Nucleus accumbens (tissue), 56 donors: ENCODE measurements at places on chromosomes 5 and 9.

- no peak for DNase-seq
Measured at GRCh38 chr9:127307802-127308201, 43.2 kb downstream of the GARNL3 start.

- no peak for DNase-seq
Measured at GRCh38 chr5:141778206-141778605, 96.2 kb upstream of the ARAP3 start.

- no peak for DNase-seq
Measured at GRCh38 chr5:54457094-54457862, 1.8 kb downstream of the HSPB3 start.

GRCh38 chr5:164532235-164532900 is 1026.9 kb downstream of the MAT2B start:
- no peak for DNase-seq

DNA sequence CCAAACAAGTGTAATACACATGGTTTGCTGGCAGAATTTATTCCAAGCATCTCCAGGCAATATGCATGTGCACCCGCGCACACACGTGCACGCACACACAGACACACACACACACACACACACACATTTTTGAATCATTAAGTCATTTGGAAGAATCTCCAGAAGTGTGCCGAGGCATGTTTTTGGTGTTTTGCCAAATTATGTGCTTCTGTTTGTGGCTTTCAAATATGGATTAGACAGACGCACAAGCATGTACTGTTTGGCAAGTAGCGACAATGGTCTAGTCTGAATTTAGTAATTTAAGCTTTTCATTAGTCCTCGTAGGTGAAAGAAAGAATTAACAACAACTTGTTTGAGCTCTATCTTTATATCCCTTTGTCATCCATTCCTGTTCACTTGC is 36.7 kb downstream of the NFIB start:
- DNase-seq = no peak

DNA sequence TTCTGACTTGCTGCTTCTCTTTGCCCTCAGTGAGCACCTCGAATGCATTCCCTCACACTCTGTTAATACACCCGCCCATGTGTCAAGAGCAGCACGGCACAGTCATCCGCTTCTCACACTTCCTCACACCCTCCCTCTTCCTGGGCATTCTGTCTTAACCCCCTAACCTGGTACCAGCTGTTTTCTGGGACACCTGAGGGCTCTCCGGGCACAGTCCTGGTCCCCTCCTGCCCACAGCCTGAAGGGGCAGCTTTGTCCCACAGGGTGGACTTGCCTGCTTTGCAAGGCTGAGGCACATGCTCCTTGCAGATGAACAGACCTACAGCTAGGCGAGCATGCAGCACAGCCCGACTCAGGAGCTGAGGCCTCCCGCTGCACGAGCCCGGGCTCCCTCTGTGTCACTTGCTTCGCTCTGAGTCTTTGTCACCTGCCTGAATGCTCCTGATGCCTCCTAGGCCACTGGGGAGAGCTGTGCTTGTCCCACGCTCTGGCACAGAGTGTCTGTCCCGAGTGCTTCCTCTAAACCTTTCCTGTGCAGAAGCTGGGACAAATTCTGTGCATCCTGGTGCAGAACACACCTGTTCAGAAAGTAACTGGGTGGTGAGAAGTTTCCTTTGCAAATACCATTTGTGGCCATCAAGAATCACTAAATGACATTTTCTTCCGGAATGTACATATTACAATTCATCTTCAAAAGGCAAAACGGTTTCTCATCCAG is 47.8 kb downstream of the AHRR start:
- DNase-seq = no peak

DNA sequence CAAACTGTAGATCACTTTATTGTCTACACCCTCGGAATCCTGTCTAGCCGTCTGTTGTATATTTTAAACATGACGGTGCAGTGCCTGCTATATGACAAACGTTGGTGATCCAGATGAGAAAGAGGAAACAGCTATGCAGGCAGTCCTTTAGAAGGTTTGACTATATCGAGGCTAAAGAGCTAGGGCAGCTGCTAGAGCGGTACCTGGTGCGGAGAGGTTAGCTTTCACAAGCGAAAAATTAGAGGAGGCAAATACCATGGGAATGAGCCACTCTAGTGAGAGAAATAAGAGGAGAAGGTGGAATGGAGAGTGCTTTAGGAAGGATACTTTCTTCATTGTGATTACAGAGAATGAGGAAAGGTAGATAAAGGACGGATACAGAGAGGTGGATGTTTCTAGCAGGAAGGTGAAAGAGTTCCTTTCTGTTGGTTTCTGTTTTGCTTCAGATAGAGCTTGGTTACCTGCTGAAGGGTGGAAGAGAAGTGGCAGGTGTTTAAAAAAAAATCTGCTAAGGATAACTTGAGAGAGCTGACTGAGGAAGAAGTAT is 959 bp upstream of the FBXL17 start:
- no peak for DNase-seq

DNA sequence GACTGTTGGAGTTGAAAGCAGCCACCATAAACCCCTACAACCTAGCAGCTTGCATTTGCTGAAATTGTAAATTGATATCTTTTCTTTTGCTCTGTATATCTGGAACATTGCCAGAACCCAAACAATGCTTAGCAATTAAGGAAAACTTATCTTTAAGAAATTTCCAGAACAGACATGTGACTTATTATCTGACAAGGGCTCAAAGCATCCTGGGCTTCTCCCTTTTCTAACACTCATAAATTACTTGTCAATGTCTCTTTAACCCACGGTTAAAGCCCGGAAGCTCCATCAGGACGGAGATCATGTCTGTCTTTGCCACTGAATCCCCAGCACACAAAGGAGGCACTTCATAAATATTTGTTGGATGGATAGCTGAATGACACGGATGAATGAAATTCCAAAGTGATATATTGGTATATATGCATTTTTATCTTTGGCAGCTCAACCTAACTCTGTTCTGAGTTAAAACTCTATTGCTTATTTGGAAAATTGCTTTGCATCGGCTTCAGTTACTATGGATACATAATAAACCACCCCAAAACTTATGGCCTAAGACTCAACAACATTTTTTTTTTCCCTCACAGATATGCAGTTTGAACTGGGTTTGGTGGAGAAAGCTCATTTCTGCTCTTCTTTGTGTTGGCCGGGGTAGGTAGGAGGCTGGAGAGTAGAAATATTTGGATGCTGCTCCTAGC is 103.1 kb upstream of the CLINT1 start:
- no peak for DNase-seq

GRCh38 chr9:129641750-129642585 is at the start of gene ASB6:
Gene ASB6, minus strand, starts transcription at chr9:129642151. Its CDS starts 152 bp downstream, at chr9:129641999.
- DNase-seq = peak; percentile 67

DNA sequence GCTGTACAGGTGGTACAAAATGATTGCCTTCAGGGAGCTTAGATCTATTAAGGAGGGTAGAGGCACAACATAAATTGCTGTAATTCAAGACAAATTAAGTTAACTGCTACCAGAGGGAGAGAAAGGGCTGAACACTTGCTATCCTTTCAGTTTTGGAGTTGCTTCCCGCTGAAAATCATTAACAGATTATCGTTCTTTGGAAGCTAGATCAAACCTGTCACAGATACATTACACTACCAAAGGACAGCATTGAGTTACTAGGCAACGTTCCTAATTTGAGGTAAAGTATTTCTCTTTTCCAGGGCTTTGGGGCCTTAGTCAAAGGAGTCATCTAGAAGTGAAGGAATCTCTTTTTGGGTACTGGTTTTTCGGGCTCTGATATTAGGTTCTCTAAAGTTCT is 84.7 kb upstream of the DHFR start:
- DNase-seq = no peak

DNA sequence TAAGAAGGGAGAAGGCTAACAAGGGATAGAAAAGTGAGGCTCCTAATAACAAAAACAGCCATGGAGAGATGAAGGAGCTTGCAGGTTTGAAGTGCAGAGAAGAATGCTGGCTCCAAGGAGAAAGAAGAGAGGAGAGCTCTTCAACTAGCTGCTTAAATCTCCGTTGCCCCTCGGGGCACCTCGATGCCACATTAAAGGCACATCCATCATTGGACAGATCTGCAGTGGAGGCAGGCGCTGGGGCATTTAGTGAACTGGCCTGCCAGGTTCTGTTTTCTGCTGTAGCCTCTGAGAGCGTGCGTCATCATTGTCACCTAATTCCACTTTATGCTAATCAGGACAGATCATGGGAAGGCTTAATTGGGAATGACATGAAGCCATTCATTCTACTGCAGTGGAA is 1426.2 kb upstream of the WWC1 start:
- no peak for DNase-seq
